H1 (cell line): ENCODE measurements at places on chromosomes 1 and 21. TPM values are rescaled to one million over a fixed set of nuclear protein-coding genes. Genes with fewer than 3 reads are reported as not detected.

The STIL gene
- 25.1 and 26.5 TPM in 2 replicates for total RNA-seq

The SCP2 gene
- 53.0 and 54.3 TPM in 2 replicates for total RNA-seq

DNA sequence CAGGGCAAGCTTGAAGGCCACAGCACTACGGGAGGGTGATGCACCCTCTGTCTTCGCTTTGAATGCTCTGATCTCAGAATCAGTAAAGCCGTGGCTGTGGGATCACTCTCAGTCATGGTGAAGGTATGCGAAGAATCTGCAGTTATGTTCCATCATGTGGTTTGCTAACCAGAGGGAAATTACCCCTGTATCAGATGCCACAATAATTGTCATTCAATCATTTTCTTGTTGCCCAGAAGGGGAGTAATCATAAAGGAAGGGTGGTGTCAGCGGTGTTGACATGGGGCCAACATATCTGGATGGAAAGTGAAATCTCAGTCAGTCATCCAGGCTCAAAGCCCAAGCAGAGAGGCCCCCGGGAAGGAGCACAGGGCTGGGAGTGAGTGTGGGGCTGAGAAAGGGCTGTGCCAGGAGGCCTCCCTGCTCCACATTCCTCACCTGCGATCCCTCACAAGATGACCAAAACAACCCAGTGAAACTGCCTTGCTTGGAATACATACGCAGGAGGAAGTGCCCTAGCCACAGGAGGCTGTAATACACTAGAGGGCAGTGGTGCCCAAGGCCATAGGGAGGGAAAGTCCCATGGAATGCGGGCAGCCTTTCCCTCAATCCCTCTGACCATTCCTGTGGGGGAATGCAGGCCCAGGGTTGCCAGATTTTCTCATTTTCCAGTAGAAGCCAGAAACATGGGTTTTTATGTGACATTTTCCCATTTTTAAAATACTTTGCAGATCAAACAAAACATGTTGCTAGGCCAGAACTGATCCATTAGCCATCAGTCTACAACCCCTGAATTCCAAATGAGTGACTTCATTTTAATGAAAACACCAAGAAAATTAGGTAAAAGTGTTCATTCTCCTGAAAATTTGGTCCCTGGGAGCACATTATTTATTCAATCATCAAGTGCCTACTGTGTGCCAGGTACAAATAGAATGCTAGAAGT is 95.7 kb upstream of the VANGL1 start:
- no peaks in the 10 kb centered on the region for H3K36me3 ChIP-seq
- H3K4me1 ChIP-seq, result peaks cover 5% of the 10 kb centered on the region
- H3K4me3 ChIP-seq, result no peak overlapping the region
- DNase-seq, result peak; percentile 56
- H3K27ac ChIP-seq, result peak overlapping the region; percentile 41

DNA sequence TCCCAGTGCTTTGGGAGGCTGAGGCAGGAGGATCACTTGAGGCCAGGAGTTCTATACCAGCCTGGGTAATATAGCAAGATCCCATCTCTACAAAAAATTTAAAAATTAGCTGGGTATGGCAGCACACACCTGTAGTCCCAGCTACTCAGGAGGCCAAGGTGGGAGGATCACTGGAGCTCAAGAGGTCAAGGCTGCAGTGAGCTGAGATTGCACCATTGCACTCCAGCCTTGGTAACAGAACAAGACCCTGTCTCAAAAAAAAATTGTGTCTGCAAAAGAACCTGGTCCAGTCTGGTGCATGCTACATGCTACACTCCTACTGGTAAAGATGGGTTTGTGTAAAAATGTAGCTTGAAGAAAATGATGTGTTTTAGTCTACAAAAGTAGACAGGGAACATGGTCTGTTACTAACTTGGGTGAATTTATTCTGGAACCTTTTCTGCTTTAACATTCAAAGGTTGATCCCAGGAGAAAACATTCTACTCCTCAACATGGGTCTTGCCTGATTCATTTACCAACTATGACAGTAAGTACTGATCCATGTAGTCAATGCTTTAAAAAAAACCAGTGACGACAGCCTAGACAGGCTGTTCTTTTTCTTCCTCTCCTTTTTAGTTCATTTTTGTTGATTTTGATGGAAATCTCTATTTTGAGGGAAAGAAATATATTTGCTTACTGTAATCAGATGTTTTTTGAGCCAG is 32.7 kb upstream of the ENAH start:
- no peaks in the 10 kb centered on the region for H3K27me3 ChIP-seq
- H3K27ac ChIP-seq, result no peak overlapping the region
- DNase-seq, result no peak
- H3K4me1 ChIP-seq, result no peaks in the 10 kb centered on the region
- no peaks in the 10 kb centered on the region for H3K36me3 ChIP-seq

- no peak overlapping the region for H3K27ac ChIP-seq
- DNase-seq, result no peak
- no peaks in the 10 kb centered on the region for H3K36me3 ChIP-seq
- no peaks in the 10 kb centered on the region for H3K4me1 ChIP-seq
- H3K27me3 ChIP-seq, result no peaks in the 10 kb centered on the region
Observed at GRCh38 chr1:219296430-219297355, 123.0 kb downstream of the LYPLAL1 start.

- no peak overlapping the region for H3K4me3 ChIP-seq
- no peak overlapping the region for H3K27ac ChIP-seq
- no peaks in the 10 kb centered on the region for H3K36me3 ChIP-seq
- no peaks in the 10 kb centered on the region for H3K4me1 ChIP-seq
Observed at GRCh38 chr1:14608308-14608707, 9.8 kb downstream of the KAZN start.

DNA sequence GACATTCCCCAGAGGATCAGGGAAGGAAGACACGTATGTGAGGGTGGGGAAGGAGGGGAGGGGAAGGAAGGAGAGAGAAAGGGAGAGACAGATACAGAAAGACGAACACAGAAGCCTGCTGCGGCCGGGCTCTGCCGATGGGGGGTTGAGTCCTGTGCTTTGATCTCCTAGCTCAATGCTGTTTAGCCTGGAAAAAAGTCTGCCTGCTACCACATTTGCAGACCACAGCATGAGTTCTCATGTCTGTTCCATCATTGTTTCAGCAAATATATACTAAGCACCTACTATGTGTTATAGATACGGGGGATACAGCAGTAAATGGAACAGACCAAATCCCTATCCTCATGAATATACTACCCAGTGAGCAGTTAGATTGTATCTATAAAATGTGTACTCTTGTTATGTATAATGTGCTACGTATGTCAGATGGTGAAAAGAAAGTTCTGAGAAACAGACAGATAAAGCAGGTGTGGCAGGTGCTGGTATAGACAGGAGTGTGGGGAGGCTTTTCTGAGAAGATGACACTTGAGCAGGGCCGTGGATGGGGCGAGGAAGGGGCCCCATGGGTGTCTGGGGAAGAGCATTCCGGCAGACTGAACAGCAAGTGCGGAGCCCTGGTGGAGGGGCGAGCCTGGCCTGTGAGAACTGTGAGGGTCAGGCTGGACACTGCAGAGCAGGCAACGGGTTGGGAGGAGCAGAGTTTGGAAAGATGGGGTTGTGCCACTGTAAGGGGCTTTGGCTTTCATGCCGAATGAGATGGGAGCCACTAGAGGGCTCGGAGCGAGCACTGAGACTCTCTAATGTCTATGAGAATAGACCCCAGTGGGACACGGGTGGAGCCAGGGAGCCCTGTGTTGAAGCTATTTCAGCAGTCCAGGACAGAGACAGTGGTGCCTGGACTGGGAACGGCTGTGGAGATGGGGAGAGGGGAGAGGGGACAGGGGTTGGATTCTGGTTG is 34.1 kb downstream of the KIAA1614 start:
- no peak overlapping the region for H3K4me3 ChIP-seq
- no peak for DNase-seq
- H3K27ac ChIP-seq, result no peak overlapping the region
- no peaks in the 10 kb centered on the region for H3K27me3 ChIP-seq

GRCh38 chr1:198253259-198253658 is 96.5 kb downstream of the NEK7 start:
- H3K27ac ChIP-seq, result no peak overlapping the region
- no peaks in the 10 kb centered on the region for H3K27me3 ChIP-seq
- H3K4me3 ChIP-seq, result no peak overlapping the region
- DNase-seq, result no peak
- no peaks in the 10 kb centered on the region for H3K36me3 ChIP-seq
- peaks cover 3% of the 10 kb centered on the region; the same call in 1 of the 2 replicates for H3K4me1 ChIP-seq

- H3K27ac ChIP-seq, result no peak overlapping the region
- no peak overlapping the region for H3K4me3 ChIP-seq
- H3K4me1 ChIP-seq, result no peaks in the 10 kb centered on the region
- DNase-seq, result no peak
- H3K27me3 ChIP-seq, result no peaks in the 10 kb centered on the region
Observed at GRCh38 chr1:41171266-41171874, 70.7 kb downstream of the SCMH1 start.

DNA sequence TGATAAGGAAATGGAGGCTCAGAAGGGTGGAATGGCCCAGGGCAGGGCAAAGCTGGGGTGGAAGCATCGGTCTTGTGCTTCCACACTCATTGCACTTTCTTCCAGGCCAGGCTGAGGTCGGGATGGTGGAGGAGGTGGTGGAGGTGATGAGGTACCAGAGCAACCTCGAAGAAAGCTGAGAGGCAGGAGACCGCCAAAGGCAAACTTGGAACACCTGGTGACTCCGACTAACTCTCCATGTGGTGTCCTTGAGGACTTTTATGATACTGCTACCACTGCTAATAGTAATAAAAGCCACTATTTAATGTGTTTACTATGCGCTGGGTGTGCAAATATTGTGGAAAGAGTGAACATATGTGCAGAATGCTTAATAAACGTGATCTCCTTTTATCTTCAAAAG is 16.9 kb upstream of the BTG2 start:
- no peak overlapping the region for H3K4me3 ChIP-seq
- no peaks in the 10 kb centered on the region for H3K36me3 ChIP-seq
- H3K27me3 ChIP-seq, result peaks cover 12% of the 10 kb centered on the region
- H3K4me1 ChIP-seq, result peaks cover 15% of the 10 kb centered on the region
- H3K27ac ChIP-seq, result no peak overlapping the region
- no peak for DNase-seq
